Glutamatergic neuron (in vitro differentiated cells): ENCODE measurements at places on chromosomes 5 and 9.

DNA sequence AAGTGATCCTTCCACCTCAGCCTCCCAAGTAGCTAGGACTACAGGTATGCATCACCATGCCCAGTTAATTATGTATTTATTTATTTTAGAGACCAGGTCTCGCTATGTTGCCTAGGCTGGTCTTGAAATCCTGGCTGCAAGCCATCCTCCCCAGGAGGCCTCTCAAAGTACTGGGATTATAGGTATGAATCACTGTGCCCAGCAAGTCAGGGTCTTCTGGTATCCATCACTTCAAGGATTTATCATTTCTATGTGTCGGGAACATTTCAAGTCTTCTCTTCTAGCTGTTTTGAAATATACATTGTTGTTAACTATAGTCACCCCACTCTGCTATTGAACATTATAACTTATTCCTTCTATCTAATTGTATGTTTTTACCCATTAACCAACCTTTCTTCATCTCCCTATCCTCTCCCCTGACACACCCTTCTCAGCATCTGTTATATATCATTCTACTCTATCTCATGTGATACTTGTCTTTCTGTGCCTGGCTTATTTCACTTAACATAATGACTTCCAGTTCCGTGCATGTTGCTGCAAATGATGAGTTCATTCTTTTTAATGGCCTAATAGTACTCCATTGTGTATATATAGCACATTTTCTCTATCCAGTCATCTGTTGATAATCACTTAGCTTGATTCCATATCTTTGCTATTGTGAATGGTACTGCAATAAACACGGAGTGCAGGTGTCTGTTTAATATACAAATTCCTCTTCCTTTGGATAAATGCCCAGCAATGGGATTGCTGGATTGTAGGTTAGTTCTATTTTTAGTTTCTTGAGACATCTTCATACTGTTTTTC is 26.4 kb downstream of the UTP15 start:
- no peak for DNase-seq

- no peak for DNase-seq
Measured at GRCh38 chr5:125497651-125498050, 751.2 kb upstream of the ZNF608 start.

DNA sequence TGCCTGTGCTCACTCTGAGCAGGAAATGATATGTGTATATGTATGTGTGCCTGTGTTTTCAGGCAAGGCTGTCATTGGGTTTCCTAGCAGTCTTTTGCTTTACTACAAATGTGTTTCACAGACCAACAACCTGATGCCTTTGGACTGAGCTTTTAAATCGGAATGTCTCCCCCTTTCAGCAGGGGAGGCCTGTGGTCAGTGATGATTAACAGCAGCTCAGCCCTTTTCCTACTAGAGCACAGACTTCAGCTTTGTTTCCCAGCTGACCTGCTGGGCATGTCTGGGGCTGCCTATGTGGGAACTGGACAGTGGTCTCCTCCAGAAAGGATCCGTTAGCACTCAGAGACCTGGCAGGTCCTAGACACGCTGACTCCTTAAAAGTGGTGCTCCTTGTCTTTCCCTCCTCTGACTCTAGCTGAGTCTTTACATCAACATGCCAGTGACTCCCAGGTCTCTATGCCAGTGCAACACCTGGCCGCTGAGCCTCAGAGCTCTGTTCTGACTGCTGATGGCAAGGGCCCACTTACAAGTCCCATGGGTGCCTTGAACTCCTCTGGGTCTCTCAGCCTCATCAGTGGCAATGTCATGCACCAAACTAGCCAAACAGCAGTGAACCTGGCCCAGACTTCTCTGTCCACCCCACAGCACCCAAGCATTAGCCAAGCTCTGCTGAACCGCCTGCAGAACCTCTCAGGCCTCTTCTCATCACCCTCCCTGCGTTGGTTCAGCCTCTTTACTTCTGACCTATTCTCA is 7.7 kb downstream of the MACROH2A1 start:
- DNase-seq = no peak

GRCh38 chr9:77601476-77602099 is 46.5 kb downstream of the GNA14 start:
- no peak for DNase-seq

GRCh38 chr5:124408738-124409453 is 337.5 kb downstream of the ZNF608 start:
- DNase-seq = no peak

DNA sequence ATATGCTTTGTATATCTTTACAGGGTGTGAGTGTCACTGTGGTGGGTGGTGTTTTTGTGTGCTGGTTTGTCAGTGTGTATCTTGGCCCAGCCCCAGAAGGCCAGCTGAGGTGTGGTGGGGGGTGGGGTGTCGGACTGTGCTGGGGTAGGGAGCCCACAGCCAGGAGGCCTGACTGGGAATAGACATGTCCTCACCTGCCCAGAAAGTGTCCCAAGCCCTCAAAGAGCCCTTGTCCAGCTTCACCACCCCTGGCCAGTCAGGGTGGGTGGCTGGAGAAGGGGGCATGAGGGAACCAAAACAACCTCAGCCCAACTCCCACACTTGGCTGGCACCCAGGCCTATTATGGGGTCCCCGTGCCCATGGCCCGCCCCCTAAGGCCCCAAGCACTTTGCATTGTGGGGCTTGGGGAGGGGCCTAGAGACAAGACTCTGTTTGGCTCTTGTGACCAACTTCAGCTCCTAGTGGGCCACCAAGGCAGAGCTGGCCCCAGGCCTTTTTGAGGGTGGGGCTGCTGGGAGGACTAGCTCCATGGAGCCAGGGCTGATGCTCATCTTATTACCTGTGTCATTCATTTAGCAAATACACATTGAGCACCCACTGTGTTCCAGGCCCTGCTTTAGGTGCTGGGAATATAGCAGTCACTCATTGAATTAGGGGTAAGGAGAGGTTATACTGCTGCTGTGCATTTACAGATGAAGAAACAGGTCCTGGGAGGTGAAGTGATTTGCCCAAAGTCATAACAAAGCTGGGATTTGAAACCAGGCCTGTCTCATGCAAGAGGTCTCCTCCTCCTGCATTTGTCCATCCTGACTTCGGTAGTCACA is 56.2 kb upstream of the PSD2 start:
- DNase-seq = no peak

DNA sequence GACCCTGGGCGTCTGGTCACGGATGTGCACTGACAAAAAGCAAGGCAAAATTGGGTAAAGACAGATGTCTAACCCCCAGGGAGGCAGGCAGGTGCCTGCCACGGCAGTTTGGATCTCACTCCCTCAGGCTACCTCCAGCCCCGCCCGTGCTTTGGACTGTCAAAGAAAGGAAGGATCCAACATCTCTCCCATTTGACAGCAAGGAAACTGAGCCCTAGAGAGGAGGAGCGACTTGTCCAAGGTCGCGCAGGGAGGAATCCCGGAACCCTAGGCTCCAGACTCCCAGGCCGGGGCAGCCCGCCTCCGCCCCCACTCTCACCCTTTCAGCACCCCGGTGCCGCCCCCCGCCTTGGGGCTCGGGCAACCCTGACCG is 376 bp downstream of the GOLGA1 start:
- DNase-seq = no peak

- DNase-seq = no peak
Measured at GRCh38 chr5:151618907-151619306, 27.8 kb upstream of the FAT2 start.

GRCh38 chr9:129497005-129497812 is 123.7 kb downstream of the C9orf50 start:
- peak; percentile 74 for DNase-seq

GRCh38 chr9:83962165-83962564 is 17.9 kb downstream of the HNRNPK start:
- no peak for DNase-seq

- DNase-seq = no peak
Measured at GRCh38 chr5:4384649-4385048, 755.5 kb upstream of the ADAMTS16 start.

GRCh38 chr5:125865166-125865815 is 557.9 kb upstream of the GRAMD2B start:
- no peak for DNase-seq

- no peak for DNase-seq
Measured at GRCh38 chr9:75541734-75542133, 348.7 kb upstream of the PCSK5 start.
